ENCODE measurements at places on chromosomes 4 and X. TPM values are rescaled to one million over a fixed set of nuclear protein-coding genes. Genes with fewer than 3 reads are reported as not detected.

DNA sequence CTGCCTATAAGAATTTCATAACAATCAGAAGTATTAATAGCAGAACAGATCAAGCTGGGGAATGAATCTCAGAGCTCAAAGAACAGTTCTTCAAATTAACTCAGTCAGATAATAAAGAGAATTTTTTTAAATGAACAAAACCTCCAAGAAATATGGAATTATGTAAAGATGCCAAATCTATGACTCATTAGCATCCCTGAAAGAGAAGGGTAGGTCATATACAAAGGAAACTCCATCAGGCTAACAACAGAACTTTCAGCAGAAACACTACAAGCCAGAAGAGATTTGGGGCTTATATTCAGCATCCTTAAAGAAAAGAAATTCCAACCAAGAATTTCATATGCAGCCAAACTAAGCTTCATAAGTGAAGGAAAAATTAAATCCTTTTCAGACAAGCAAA lies 28.6 kb downstream of the CBR4 start:
- DNase-seq, result no peak

DNA sequence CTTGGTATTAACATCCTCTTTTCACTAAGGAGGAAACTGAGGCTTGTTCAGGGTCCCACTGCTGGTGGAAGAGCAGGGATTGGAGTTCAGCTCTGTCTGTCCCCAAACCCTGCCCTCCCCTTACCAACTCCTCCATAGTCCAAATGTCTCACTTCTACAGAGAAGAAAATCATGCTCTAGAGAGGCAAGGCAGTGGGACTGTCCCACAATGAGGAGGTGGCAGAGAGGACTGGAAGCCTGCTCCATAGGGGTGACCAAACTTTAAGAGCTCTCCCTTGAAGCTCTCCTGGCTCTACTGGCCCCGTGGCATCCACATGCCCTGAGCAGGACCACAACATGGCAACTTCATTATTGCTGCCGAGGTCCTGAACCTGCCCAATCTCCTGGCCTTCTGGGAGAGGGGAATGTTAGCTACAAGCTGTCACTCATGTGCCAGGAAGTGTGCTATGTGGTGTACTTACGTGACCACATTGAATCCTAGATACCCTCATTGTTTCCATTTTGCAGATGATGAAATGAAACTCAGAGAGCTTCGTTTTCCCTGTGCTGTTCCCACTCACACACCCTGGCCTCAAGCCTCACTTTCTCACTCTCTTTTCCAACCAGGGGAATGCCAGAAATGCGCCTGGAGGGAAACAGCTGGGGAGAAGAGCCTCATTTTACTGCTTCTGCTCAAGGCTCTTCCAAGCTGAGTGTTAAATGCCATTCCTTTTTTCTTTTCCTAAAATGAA lies 71.5 kb downstream of the ANAPC4 start:
- DNase-seq, result no peak

DNA sequence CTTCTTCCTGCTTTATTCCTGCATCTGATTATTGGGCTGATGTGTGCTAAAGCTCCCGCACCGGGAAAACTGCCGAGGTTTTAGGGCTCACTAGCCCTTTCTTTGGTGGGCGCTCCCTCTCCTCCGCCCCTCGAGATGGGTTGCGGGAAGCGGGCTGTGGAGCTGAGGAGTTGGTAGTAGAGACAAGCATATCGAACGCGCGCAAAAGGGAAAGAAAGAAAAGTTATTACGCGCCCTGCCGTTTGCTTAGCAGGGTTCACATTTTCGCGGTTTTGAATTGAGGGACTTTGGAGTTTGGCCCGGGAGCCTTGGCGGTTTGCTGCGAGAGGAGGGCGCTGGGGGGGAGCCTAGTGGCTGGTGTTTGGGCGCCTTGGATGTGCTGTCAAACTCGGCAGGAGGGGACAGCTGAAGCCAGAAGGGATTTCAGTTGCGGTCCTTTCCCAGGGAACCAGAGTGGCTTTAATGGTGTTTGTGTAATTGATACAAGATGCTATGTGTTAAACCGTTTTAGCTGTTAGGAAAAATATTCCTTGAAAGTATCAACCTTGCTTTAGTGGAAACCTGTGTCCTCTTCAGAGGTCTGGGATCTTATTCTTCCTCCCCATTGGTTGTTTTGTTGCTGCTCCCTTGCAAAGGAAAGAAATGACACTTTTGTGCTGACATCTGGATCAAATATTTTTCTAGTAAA lies 1.1 kb downstream of the GAB1 start:
- peak; percentile 15 for DNase-seq

DNA sequence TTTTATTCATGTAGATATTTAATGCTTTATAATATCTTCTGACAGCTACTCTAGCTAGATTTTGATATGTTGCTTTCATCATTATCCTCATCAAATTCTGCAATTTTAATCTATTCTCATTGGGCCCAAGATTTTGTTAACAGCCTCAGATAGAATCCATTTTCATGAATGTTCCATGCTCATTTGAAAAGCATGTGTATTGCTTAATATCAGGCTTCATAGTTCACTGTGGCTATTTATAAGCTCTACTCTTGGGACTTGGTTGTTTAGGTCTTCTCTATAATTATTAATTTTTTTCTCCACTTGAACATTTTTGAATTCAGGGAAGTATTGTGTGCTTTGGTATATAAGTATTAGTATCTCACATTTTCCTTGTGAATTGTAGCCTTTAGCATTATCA lies 41.8 kb downstream of the RAB40A start:
- DNase-seq, result no peak

Gene KLF8
- 1.0 TPM for total RNA-seq

Gene ARSJ
- total RNA-seq, result 0.05 TPM

- peak; percentile 33 for DNase-seq
Measured at GRCh38 chr4:680928-681645, 6.7 kb downstream of the MYL5 start.

Gene PQBP1
- total RNA-seq, result 86.8 TPM

DNA sequence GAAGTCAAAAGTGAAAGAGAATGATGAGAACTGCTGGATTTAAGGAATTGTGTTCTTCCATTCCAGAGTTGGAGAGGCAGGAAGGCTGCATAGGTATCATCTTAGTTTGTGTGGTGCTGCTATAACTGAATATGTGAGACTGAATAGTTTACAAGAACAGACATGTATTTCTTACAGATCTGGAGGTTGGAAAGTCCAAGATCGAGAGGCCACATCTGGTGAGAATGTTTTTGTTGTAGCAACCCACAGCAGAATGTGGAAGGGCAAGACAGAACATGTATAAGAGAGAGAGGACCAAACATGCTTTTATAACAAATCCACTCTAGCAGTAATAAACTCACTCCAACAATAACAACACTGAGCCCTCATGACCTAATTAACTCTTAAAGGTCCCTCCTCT lies 408.6 kb downstream of the FAM47B start:
- DNase-seq, result no peak

GRCh38 chr4:183241322-183241640 lies 78.8 kb downstream of the CLDN22 start:
- DNase-seq, result no peak

Gene SMIM9
- total RNA-seq, result not detected

- DNase-seq, result peak; percentile 4
Measured at GRCh38 chrX:46208225-46208854, 336.9 kb downstream of the ZNF674 start.

GRCh38 chr4:136985683-136986082 lies 546.6 kb downstream of the PCDH18 start:
- DNase-seq, result no peak

Measured in activated naive CD4-positive, alpha-beta T cell treated with anti-CD3 and anti-CD28 coated beads for 36 hours (primary cell).